Fibroblast of lung (primary cell): ENCODE measurements at places on chromosomes 4 and X. TPM values are rescaled to one million over a fixed set of nuclear protein-coding genes. Genes with fewer than 3 reads are reported as not detected.

DNA sequence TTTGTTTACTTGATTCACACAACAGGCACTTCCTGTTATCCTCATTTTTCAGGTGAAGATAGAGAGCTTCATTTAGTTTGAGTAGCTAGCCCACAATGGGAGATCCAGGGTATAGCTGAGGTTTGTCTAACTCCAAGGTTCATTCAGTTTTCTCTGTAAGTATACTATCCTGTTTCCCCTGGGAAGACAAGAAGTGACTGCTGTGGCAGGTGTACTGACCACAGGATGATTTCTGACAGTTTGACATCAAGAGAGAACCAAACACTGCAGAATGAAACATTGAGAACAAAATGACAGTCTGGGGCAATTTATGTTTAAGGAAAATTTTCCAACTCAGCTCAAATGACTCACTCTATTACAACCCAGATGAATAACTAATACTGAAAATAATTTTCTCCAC lies 958.0 kb downstream of the STPG2 start:
- no peak for DNase-seq

- DNase-seq, result no peak
Measured at GRCh38 chrX:46260499-46260898, 284.7 kb downstream of the ZNF674 start.

GRCh38 chr4:120352739-120353138 lies 286.1 kb upstream of the MAD2L1 start:
- no peak for DNase-seq

GRCh38 chr4:174398728-174399127 lies 115.0 kb downstream of the CEP44 start:
- DNase-seq, result peak; percentile 95

DNA sequence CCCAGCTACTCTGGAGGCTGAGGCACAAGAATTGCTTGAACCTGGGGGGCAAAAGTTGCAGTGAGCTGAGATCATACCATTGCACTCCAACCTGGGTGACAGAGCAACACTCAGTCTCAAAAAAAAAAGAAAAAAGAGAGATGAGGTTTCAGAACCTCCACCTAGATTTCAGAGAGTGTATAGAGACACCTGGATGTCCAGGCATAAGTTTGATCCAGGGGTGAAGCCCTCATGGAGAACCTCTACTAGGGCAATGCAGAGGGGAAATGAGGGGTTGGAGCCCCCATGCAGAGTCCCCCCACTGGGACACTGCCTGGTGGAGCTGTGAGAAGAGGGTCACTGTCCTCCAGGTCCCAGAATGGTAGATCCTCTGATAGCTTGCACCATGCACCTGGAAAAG lies 92.8 kb upstream of the HSD17B10 start:
- no peak for DNase-seq

DNA sequence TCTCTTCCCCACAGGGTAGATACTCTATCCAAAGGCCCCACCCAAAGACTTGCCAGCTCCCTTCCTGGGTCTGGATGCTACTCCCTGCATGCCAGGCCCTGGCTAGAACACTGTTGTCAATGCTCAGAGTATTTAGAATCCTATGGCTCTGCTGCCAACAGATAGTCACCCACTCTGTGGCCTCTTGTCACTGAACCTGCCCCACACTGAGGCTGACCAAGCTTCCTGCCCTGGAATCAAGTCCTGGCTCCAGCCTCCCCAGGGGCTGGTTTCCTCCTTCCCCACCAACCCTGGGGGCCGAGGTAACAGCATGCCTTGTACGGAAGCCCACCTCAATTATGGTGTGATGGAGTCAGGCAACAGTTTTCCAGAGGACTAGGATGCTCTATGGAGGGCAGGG lies 63.3 kb downstream of the EFNB1 start:
- no peak for DNase-seq

DNA sequence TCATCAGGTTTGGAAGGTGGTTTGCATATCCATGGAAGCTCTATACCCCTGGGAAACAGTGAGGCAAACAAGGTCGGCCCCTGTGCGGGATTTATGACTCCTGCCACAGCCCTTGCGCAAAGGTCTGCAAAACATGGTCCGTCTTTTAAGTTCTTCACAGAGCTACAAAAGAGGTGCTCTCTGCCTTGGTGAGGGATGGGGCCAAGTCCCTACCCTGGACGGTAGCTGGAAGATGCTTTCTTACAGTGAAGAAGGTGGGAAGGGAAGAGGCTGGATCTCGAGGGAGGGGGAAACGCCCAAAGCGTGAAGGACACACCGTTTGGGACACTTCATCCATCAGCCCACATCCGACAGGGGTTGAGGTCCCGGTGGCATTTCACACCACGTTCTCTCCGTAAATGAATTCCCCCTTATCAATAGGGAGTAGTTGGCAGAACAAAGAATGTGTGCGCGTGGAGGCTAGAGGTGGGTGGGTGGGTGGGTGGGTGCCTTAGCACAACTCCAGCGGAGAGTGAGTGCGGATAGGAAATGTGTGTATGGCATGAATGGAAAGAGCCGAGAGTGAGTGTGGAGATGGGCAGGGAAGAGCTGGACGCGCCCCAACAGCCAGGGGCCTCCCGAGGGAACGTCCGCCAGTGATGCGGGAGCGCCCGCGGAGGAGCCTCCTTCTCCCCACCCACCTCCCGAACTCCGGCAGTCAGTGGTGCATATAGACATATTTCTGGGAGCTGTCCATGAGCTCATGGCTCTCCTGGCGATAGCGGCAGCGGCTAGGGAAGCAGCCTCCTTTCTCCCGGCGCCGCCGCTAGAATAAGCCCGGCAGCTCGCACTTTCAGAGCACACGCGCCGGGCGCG lies 68.3 kb downstream of the LARP7 start:
- DNase-seq, result peak; percentile 52

- DNase-seq, result peak; percentile 19
Measured at GRCh38 chr4:35793045-35793722, 451.1 kb downstream of the ARAP2 start.

GRCh38 chr4:37424753-37425152 lies 180.2 kb downstream of the NWD2 start:
- no peak for DNase-seq

- no peak for DNase-seq
Measured at GRCh38 chrX:30085571-30085970, 129.8 kb upstream of the MAGEB2 start.

- DNase-seq, result peak; percentile 53
Measured at GRCh38 chr4:71389149-71389827, 50.5 kb downstream of the SLC4A4 start.

DNA sequence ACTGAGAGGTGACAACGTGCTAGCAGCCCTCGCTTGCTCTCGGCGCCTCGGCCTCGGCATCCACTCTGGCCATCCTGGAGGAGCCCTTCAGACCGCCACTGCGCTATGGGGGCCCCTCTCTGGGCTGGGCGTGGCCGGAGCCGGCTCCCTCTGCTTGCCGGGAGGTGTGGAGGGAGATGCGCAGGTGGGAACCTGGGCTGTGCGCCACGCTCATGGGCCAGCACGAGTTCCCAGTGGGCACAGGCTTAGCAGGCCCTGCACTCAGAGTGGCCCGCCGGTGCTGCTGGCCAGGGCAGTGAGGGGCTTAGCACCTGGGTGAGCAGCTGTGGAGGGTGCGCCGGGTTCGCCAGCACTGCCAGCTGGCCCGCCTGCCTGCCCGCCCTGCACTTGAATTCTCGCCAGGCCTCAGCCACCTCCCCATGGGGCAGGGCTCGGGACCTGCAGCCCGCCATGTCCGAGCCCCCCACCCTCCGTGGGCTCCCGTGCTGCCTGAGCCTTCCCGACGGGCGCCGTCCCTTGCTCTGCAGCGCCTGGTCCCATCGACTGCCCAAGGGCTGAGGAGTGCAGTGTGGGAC lies 148.0 kb downstream of the RAPGEF2 start:
- no peak for DNase-seq

Gene TCEAL7
- polyA plus RNA-seq, result 36.5 and 46.8 TPM in 2 replicates

Gene NMU
- 0.08 and 0.12 TPM in 2 replicates for polyA plus RNA-seq

Gene SPATA18
- 7.2 and 11.5 TPM in 2 replicates for polyA plus RNA-seq
